Choroid plexus epithelial cell (primary cell): ENCODE measurements at places on chromosomes 5 and 9.

DNA sequence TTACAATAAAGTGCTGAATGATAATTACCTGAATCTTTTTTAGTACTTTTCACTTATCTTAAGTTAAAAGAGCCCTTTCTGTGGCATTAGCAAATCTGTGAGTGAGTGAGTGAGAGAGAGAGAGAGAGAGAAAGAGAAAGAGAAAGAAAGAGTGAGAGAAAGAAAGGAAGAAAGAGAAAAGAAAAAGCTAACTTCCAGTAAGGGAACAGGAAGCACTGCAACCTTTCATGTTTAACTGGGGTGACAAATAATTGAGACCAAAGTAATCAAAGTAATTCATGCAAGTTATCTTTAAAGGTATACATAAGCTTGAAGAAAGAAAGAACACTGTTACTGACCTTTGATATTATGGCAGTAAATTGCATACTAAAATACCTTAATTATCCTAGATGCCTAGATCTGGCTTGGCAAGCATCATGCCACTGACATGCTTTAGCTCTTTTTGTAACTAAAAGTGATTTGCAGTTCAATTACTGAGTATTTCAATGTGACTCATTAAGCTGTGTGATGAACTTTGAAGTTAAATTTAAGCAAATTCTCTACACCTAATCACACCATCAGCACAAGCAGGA lies 21.7 kb downstream of the FEM1C start:
- no peak for DNase-seq

DNA sequence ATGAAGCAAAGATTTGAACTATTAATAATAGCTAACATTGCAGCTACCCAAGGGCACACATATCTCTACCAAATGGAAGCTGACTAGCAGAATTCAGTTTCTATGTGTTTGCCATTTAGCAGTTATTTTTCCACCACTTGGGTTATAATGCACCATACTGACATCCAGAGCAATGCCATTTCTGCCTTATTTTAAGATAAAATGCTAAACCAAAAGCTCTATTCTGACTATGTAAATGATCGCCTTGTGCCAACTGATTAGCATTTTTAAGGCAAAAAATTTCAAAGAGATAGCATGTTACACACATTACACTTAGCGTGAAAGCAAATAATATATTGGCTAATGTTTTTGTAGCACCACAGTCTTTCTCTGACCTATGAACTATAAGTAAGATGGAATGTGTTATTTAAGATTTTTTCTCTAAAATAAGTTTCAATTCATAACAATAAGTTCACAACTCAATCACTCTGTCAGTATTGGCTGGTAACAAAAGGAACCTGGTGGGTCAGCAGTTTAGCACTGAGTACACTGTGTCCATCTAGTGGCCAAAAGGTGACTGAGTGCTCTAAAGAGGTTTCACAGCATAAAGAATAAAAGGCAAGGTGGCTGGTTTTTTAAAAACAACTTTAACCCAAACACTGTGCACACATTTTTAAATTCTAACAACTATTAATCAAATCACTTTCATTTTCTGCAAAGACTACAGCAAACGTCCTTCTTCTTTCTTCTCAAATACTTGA lies 443.5 kb downstream of the PDE4D start:
- DNase-seq: no peak

GRCh38 chr9:38007016-38007415 lies 62.0 kb downstream of the SHB start:
- DNase-seq: no peak

DNA sequence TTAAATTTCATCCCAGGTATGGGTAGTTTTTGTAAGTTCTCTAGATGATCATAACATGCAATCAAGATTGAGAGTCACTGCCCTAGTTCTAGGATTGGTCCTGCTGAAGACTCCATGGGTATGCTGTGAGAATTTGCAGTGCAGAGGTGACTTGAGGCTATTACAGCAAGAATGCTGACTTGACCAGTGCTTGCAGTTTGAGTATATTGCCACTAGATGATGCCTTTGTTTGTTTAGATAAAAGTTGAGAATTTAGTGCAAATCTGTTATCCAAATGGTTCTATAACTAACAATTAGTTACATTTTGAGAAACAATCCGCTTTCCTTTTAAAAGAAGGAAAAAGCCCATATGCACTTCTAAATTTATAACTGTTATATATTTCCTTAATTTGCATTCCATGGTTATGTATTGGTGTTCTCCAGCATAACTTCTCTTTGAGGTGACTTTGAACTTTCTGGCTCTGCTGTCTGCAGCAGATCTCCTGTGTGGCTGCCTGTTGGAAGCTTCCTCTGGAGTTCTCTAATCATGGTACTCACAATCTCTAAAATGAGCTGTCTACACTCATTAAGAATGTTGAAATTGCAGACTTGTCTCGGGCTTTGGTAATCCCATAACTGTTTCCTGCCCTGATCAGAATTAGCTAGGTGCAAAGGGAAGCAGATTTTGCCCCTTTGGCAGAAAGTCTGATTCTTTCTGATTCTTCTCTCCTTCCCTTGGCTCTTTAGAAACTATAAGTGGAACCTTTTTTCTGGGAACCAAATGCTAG lies 24.9 kb downstream of the MELK start:
- DNase-seq: peak; percentile 89

GRCh38 chr5:143992496-143992895 lies 178.0 kb downstream of the YIPF5 start:
- DNase-seq: no peak

GRCh38 chr5:84693256-84693655 lies 308.6 kb upstream of the EDIL3 start:
- no peak for DNase-seq

DNA sequence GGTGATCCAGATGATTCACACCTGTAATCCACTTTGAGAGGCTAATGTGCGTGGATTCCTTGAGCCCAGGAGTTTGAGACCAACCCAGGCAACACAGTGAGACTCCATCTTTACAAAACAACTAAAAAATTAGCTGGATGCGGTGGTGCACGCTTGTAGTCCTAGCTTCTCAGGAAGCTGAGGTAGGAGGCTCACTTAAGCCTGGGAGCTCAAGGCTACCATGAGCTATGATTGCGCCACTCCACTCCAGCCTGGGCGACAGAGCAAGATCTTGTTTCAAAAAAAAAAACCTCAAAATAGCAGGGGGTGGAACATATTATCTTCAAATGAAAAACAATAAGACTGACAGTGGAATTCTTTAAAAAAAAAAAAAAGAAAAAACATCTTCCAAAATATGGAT lies 59.0 kb downstream of the PCDHGC5 start:
- DNase-seq: peak; percentile 65

GRCh38 chr9:88567870-88568269 lies 32.9 kb downstream of the NXNL2 start:
- DNase-seq: no peak

DNA sequence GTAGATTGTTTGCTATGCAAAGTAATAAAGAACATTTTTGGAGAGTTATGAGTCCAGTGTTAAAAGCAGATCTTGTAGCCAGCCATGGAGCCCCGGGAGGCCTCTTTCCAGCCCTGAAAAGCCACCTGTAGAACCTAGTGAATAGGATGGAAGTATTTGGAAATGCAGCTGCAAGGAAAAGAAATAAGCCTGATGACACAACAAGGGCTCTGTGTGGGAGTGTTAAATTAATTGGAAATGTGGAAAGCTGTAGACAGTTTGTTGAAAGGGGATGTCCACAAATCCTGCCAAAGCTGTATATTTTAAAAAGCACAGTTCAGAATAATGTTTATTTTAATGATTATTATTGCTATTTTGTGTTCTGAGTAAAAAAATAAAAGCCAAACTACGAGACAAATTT lies 152.5 kb upstream of the GHR start:
- no peak for DNase-seq

DNA sequence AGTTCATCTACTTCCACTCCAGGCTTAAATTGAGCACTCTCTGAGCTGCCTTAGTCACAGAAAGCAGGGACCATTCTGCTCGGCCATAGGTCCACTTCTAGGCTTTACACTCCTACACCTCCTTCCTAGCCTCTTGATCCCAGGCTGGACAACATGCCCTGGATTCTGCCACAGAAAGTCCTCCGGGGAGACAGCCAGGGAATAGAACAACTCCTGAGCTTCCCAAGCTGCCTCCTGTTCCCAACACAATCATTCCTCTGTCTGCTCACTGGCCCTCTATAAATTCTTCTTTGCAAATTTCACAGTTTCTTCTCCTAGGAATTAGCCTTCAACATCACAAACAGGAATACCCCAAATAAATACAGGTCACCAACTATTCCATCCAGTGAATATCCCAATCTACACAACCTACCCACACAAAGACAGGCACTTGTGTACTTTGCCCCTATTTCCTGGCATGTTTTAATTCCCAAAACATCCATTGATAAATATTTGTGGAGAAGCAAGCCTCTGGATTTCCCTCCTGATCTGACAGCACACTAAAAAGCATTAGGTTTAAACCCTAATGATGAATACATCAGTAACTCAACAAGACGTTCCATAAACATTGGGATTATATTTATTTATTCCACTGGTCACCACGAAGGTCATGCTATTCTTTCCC lies 125.5 kb downstream of the ENC1 start:
- DNase-seq: no peak

GRCh38 chr5:134249469-134250379 lies 23.9 kb upstream of the PPP2CA start:
- peak; percentile 71 for DNase-seq

GRCh38 chr5:170896779-170897178 lies 35.0 kb downstream of the RANBP17 start:
- DNase-seq: peak; percentile 80

DNA sequence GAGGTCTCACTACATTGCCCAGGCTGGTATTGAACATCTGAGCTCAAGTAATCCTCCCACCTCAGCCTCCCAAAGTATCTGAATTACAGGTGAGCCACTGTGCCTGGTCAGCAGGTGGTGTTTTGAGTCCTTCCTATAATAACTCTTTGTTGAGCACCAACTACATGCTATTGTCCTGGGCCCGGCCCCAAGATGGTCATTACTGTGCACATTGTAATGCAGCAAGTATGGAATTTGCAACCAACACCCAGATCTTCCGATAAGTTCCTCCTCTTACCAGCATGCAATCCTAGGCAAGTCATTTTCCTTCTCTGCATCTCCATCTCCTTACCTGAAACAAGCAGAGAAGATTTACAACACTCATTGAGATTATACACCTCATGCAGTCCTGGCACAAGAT lies 510.3 kb upstream of the KLF4 start:
- DNase-seq: no peak

GRCh38 chr9:77505232-77505631 lies 142.9 kb downstream of the GNA14 start:
- no peak for DNase-seq
